ENCODE measurements at places on chromosomes 5 and 9.

- H3K36me3 ChIP-seq, result no peaks in the 10 kb centered on the region
- no peak overlapping the region for H3K4me3 ChIP-seq
- peak overlapping the region; percentile 28 for H3K27ac ChIP-seq
- DNase-seq, result no peak
These were observed 59.9 kb downstream of the HABP4 start for GRCh38 chr9:96509848-96510247.

DNA sequence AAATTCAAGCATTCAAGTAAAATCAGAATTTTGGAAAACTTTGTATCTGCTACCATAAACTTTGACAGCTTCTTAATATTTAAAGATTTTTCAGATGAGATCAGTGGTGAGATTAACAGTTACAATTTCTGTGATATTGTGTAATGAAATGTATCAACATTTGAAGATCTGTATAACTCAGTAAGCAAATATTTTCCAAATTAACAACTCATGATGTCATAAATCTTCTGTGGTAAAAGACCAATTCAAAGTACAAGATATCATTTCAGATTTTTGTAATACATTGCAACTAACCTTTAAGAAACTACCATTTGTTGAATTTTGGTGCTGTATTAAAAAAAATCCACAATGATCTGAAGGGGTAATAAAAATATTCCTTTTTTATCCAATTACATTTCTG is 352.2 kb downstream of the KIAA0825 start:
- no peak overlapping the region for H3K27ac ChIP-seq
- H3K36me3 ChIP-seq, result no peaks in the 10 kb centered on the region

- no peaks in the 10 kb centered on the region for H3K36me3 ChIP-seq
- no peaks in the 10 kb centered on the region for H3K4me1 ChIP-seq
- no peak overlapping the region for H3K27ac ChIP-seq
- no peak overlapping the region for H3K4me3 ChIP-seq
- no peaks in the 10 kb centered on the region for H3K27me3 ChIP-seq
These were observed 116.7 kb downstream of the GNA14 start for GRCh38 chr9:77531400-77531799.

GRCh38 chr9:100222674-100223073 is 123.6 kb downstream of the INVS start:
- no peak overlapping the region for H3K4me3 ChIP-seq
- H3K27me3 ChIP-seq, result no peaks in the 10 kb centered on the region
- peaks cover 4% of the 10 kb centered on the region for H3K36me3 ChIP-seq
- DNase-seq, result no peak
- no peaks in the 10 kb centered on the region for H3K4me1 ChIP-seq
- H3K27ac ChIP-seq, result no peak overlapping the region

DNA sequence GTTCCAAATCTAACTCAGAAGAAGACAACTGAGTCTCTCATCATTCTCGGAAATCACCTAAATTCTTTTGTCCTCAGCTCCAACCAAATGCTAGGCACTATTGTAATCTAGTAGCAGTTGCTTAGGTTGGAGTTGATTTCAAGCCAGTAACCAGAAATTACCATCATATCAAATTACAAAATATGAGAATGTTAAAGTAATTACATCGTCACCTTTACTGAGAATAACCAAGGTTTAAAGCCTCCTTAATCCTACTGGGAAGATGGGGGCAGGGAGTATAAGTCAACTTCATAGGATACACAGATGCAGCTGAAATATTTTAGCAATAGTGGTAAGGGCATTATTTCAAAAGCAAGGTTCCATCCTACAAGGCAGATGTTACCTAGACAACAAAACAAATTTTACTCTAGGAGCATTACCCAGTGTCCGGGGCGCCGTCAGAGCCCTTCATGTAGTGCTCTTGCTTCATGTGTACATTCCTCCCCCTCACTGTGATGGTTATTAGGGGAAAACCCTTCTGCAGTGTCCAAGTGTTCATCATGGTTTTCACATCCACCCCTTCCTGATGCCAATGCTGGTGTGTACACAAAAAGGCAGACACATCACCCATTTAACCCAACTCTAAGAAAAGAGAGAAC is 19.5 kb downstream of the ERAP1 start:
- no peak overlapping the region for H3K27ac ChIP-seq
- no peaks in the 10 kb centered on the region for H3K27me3 ChIP-seq
- H3K4me3 ChIP-seq, result no peak overlapping the region
- H3K4me1 ChIP-seq, result no peaks in the 10 kb centered on the region

DNA sequence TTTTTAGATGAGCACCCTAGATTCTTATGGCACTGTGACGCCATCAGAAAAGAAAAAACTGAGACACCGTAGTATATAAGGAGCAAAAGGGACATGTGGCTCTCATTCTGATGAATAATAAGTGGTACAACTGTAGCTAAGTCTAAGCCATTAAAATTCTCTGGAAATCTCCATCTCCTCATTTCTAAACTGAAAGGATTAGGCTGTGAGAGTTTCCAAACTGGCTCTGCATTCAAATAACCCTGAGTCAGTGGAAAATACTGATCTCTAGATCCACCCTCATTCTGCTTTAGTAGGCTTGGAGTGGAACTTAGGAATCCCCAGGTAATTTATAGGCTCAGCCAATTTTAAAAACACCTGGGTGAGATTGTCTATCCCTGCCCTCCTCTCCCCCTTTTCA is 28.5 kb downstream of the PTAR1 start:
- H3K36me3 ChIP-seq, result peaks cover 25% of the 10 kb centered on the region
- no peak for DNase-seq
- no peaks in the 10 kb centered on the region for H3K4me1 ChIP-seq

GRCh38 chr9:70439991-70440706 is 25.7 kb upstream of the KLF9 start:
- no peaks in the 10 kb centered on the region for H3K36me3 ChIP-seq
- no peak overlapping the region for H3K27ac ChIP-seq
- no peak for DNase-seq
- H3K4me1 ChIP-seq, result peaks cover 44% of the 10 kb centered on the region
- H3K27me3 ChIP-seq, result no peaks in the 10 kb centered on the region

- peaks cover 2% of the 10 kb centered on the region for H3K4me1 ChIP-seq
- no peak overlapping the region for H3K4me3 ChIP-seq
- no peaks in the 10 kb centered on the region for H3K27me3 ChIP-seq
- no peak overlapping the region for H3K27ac ChIP-seq
- no peaks in the 10 kb centered on the region for H3K36me3 ChIP-seq
These were observed 31.3 kb upstream of the DAP start for GRCh38 chr5:10792336-10792735.

- H3K27me3 ChIP-seq, result no peaks in the 10 kb centered on the region
- no peaks in the 10 kb centered on the region for H3K4me1 ChIP-seq
- no peak for DNase-seq
- no peak overlapping the region for H3K27ac ChIP-seq
- H3K36me3 ChIP-seq, result no peaks in the 10 kb centered on the region
These were observed 217.9 kb downstream of the SPATA31D1 start for GRCh38 chr9:82206490-82206889.

DNA sequence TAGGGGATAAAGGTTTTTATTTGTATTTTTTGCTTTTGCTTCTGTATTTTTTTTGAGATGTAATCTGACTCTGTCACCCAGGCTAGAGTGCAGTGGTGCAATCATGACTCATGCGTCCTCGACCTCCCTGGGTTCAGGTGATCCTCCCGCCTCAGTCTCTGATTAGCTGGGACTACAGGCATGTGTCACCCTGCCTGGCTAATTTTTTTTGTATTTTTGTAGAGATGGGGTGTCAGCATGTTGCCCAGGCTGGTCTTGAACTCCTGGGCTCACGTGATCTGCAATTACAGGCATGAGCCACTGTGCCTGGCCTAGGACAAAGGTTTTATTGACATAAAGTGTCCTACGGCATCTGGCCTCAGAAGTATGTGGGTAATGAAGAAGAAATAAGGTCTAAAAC is 297.1 kb upstream of the C9orf72 start:
- DNase-seq, result no peak
- H3K4me3 ChIP-seq, result no peak overlapping the region
- H3K27ac ChIP-seq, result no peak overlapping the region
- no peaks in the 10 kb centered on the region for H3K27me3 ChIP-seq
- no peaks in the 10 kb centered on the region for H3K4me1 ChIP-seq

- H3K4me3 ChIP-seq, result no peak overlapping the region
- DNase-seq, result no peak
- H3K27ac ChIP-seq, result no peak overlapping the region
- no peaks in the 10 kb centered on the region for H3K27me3 ChIP-seq
- H3K36me3 ChIP-seq, result peaks cover 5% of the 10 kb centered on the region
These were observed 42.0 kb upstream of the ORM1 start for GRCh38 chr9:114280636-114281472.

- H3K4me3 ChIP-seq, result no peak overlapping the region
- no peaks in the 10 kb centered on the region for H3K4me1 ChIP-seq
- DNase-seq, result no peak
- H3K27me3 ChIP-seq, result no peaks in the 10 kb centered on the region
- no peak overlapping the region for H3K27ac ChIP-seq
These were observed 310.1 kb downstream of the PLK2 start for GRCh38 chr5:58149746-58150145.

DNA sequence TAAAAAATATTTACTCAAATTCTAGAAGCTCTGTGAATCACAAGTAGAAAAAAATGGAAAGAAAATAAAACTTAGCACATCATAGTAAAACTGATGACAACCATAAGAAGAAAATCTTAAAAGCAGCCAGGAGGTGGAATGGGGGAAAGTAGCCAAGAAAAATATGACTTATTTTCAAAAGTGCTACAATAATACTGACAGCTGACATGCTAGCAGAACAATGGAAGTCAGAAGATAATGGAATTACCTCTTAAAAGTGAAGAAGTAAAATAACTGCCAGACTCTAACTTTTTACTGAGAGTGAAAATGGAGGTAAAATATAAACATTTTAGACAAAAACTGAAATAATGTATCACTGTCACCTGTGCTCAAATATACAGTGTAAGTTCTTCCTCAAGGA is 532.2 kb upstream of the SGCD start:
- DNase-seq, result no peak
- no peaks in the 10 kb centered on the region for H3K36me3 ChIP-seq
- H3K4me1 ChIP-seq, result no peaks in the 10 kb centered on the region
- H3K27me3 ChIP-seq, result no peaks in the 10 kb centered on the region
- H3K4me3 ChIP-seq, result no peak overlapping the region

DNA sequence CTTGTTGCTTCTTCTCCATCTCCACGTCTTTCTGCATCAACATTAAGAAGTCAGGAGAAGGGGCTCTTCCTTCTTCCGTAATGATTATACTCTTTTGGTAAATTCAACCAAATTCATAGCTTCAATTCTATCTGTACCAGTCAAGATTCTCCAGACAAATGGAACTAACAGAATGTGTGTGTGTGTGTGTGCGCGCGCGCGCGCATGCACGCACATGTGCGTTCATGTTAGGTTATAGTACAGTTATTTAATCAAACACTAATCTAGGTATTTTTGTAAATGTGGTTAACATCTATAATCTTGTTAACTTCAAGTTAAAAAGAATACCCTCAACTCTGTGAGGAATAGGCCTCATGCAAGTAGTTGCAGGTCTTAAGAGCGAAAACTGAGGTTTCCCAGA is 150.3 kb upstream of the TAS2R1 start:
- no peak for DNase-seq
- no peaks in the 10 kb centered on the region for H3K4me1 ChIP-seq
- H3K4me3 ChIP-seq, result no peak overlapping the region
- no peak overlapping the region for H3K27ac ChIP-seq

- peaks cover 2% of the 10 kb centered on the region for H3K4me1 ChIP-seq
- no peak overlapping the region for H3K4me3 ChIP-seq
- no peak for DNase-seq
- no peaks in the 10 kb centered on the region for H3K27me3 ChIP-seq
- no peak overlapping the region for H3K27ac ChIP-seq
These were observed 361.2 kb upstream of the TARS1 start for GRCh38 chr5:33079548-33079947.

DNA sequence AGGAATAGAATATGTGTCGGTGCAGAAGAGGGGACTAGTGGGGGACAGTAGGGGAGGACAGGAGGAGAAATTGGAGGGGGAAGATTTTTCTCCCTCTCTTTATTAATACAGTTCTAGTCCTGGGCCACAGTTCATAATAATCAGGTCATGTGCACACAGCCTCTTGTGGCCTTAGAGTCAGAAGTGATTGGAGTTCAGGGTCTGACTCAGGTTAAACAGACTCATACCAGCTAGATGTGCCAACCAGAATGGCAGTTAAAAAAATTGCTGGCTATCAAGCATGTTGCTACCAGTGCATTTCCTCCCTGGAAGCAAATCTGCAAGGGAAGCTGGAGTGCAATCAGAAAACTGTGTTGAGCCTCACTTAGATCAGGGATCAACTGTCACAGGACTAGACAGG is 132.7 kb upstream of the MAP1B start:
- H3K27me3 ChIP-seq, result no peaks in the 10 kb centered on the region
- peak overlapping the region; percentile 89 for H3K27ac ChIP-seq
- DNase-seq, result no peak

GRCh38 chr5:98564836-98565235 is 208.6 kb upstream of the RGMB start:
- no peaks in the 10 kb centered on the region for H3K27me3 ChIP-seq
- no peaks in the 10 kb centered on the region for H3K4me1 ChIP-seq
- H3K27ac ChIP-seq, result no peak overlapping the region

- H3K27ac ChIP-seq, result no peak overlapping the region
- H3K4me1 ChIP-seq, result no peaks in the 10 kb centered on the region
- no peak for DNase-seq
- H3K4me3 ChIP-seq, result no peak overlapping the region
- H3K36me3 ChIP-seq, result no peaks in the 10 kb centered on the region
- no peaks in the 10 kb centered on the region for H3K27me3 ChIP-seq
These were observed 230.9 kb downstream of the GADD45G start for GRCh38 chr9:89835666-89836065.

- no peaks in the 10 kb centered on the region for H3K36me3 ChIP-seq
- H3K4me1 ChIP-seq, result no peaks in the 10 kb centered on the region
- H3K27ac ChIP-seq, result no peak overlapping the region
- H3K27me3 ChIP-seq, result no peaks in the 10 kb centered on the region
- H3K4me3 ChIP-seq, result no peak overlapping the region
These were observed 8.5 kb downstream of the BAAT start for GRCh38 chr9:101376111-101376848.

- no peak overlapping the region for H3K27ac ChIP-seq
- no peaks in the 10 kb centered on the region for H3K36me3 ChIP-seq
- H3K4me1 ChIP-seq, result peaks cover 34% of the 10 kb centered on the region
- no peaks in the 10 kb centered on the region for H3K27me3 ChIP-seq
These were observed 18.5 kb downstream of the GBGT1 start for GRCh38 chr9:133144904-133145851.

DNA sequence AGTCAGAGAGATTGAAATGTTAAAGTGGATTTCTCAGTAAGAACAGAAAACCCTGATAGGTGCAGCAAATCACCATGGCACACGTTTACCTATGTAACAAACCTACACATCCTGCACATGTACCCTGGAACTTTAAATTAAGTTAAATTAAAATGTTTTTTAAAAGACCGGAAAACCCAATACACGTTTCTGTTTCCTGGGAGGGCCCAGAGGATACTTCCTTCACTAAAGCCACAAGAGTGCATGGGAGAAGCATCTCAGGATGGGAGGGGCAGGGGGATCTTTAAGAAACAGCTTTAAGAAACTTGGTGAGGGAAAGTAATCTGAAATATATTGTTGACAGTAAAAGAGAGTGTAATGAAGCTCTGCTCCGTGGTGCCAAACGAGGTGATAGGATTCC is 164.7 kb upstream of the PTGER4 start:
- no peak overlapping the region for H3K27ac ChIP-seq
- H3K27me3 ChIP-seq, result no peaks in the 10 kb centered on the region
- no peak for DNase-seq
- H3K36me3 ChIP-seq, result no peaks in the 10 kb centered on the region
- H3K4me1 ChIP-seq, result no peaks in the 10 kb centered on the region

GRCh38 chr5:88883059-88883835 is at the start of gene MEF2C:
TSS of gene MEF2C (minus strand) at chr5:88883184. CDS start at chr5:88823788, 59,396 bp downstream.
- H3K4me1 ChIP-seq, result peaks cover 28% of the 10 kb centered on the region
- H3K4me3 ChIP-seq, result peak within 1 kb of the TSS; percentile 86

- H3K27me3 ChIP-seq, result no peaks in the 10 kb centered on the region
- H3K27ac ChIP-seq, result no peak overlapping the region
- H3K4me1 ChIP-seq, result no peaks in the 10 kb centered on the region
- no peak for DNase-seq
- H3K4me3 ChIP-seq, result no peak overlapping the region
These were observed 897.5 kb downstream of the TLE1 start for GRCh38 chr9:80791836-80792235.

Data from thoracic aorta (tissue), 2 donors.